CD4-positive, alpha-beta T cell treated with Interferon gamma for 1 hour (primary cell): ENCODE measurements at places on chromosomes 11 and 22.
A peak's percentile ranks its signal among the peaks of the same experiment; 100 is the strongest.

DNA sequence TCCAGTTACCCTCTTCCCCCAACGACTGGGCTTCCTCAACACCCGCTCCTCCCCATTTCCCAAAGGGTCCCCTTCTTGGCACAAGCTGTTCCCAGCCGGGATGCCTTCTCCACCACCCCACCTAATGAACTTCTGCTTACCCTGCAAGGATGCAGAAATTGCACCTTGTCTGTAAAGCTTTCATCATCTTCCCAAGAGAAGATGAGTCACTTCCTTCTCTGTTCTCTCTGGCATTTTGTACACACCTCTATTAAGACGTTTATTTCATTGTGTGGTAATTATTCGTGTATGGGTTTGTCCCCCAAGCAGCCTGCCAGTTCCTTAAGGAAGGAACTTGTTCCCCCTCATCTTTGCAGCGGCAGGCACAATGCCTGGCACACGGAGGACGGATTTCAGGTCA is 351.1 kb downstream of the CADM1 start:
- no peak for DNase-seq

DNA sequence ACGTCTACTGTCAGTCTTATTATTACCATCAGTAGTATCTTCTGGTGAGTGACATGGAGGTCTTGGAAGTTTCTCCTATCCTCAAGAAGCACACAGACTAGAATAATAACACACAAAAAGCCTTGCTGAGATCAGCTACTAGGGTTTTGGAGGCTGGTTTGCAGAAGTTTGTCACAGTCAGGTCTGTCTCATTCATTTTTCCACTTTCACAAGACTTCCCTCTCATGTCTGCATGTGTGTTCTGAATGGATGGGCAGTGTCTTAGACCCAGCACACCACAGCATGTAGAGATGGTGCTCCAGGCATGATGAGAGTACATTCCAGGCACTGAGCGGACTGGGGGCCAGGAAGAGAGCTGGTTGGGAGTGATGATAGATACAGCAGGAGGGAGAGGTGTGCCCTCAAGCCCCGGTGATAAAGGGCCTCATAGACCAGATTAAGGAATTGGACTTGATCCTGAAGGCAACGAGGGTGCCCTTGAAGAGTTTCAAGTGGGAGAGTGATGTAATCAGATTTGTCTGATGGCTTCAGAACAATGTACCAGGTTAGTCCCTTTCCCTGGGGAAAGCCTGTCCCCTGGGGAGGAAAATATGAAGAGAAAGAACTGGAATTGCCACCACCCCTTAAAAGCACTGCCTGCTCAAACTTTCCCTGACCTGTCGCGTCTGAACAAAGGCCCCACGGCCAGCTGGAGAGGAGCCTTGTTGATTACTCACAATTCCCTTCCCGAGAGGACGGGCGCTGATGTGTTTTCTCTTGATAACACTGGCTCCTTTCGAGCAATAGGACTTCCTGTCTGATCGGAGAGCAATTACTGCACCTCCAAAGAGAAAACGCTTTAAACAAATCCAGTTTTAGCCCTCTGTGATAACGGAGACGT is 45.1 kb upstream of the LMO2 start:
- DNase-seq = no peak

DNA sequence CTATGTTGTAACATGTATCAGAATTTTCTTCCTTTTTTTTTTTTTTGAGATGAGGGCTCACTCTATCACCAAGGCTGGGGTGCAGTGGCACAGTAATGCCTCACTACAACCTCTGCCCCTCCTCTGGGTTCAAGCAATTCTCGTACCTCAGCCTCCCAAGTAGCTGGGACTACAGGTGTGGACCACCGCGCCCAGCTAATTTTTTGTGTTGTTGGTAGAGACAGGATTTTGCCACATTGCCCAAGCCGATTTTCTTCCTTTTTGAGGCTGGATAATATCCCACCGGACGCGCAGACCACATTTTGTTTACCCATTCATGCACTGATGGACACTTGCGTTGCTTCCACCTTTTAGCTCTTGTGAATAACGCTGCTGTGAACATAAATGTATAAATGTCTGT is 97.0 kb downstream of the BRD1 start:
- DNase-seq = no peak

DNA sequence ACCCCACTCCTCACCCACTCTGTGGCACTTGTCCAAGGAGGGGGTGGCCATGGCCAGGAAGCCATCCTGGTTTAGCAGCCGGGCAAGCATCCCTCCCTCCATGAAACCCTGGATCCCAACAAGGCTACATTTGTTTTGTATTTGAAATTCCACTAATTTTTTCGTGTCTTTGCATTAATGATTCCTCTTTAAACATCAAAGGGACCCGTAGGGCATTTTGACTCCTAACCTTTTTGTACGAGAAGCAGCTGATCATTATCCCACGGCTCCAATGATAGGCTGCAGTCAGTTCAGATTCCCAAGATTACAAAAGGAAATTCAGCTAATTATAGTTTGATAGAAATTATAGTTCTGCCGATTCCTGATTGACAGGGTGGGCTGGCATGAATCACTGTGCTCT is 10.7 kb downstream of the MYEOV start:
- no peak for DNase-seq

GRCh38 chr11:64799623-64800302 is 3.3 kb downstream of the MAP4K2 start:
- DNase-seq = peak; percentile 19

DNA sequence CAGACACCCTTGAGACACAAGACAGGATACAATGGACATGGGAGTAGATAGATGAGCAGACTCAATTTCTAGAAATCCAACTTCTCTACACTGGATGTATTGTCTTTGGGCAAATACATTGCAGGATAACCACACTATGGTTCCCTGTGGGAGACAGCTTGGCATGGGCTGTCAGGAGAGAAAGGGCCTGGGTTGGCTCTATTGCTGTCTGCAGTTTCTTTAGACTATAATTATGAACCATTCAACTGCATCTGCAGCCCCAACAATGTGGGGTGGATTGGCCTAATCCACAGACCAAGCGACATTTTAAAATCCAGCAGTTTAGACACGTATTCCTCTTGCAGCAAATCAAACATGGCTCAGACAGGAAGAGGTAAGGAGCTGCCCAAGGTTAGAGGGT is 60.3 kb downstream of the ETS1 start:
- DNase-seq = no peak

GRCh38 chr22:20760084-20760483 is 13.8 kb upstream of the SERPIND1 start:
- DNase-seq = no peak

DNA sequence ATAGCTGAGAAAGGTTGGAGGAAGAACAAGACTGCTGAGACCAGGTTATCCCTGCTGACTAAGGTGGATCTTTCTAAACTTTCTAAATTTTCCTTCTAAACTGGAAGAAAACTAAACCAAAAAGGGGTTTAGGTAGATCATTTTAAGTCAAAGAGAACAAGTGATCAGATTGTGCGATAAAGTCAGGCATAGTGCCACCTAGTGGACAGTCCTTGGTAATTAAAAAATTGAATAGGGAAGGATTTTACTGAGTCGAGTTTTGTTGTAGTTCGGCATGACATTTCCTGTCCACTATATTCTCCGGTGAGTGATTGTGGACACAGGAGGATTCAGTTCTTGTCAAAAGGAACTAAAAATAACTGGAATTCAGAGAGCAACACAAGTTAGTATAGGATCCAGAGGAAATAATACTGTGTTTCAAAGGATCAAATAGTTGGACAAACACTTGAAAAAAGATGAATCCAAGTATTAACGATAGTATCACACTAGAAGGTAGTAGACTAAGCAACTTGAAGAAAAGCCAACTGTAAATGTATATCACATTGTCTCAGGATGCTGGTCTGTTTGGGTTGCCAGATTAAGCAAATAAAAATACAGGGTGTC is 1236.4 kb downstream of the FAM181B start:
- DNase-seq = no peak

DNA sequence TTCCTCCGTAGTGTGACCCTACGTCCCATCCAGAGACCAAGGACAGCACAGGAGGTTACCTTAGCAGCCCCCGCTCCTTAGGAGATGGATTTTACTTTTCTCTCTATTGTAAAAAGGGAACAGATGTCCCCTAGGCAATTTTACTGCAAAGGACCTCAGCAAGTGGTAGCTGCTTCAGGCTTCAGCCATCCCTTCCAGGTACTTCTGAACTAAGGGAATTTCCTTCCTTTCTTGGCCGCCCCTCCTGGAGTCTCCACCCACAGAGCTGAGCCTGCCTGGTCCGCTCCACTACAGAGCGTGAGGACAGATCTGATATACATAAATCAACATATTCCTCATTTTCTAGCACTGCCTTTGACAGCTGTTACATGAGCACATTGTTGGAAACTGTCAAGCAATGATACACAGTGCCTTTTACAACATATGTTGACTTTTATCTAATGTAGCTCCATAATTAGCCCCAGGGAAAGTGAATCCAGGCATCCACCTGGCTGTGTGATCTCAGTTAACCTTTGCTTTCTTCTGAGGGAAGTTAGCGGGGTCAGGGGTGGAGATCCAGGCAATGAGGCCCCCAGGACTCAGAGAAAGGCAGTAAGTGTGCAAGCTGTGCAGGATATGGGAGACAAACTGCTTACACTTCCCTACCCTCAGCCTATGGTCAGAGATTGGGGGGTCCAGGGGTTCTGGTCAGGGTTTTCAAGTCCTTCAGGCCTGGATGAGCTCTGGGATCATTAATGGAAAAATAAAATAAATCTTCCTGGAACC is 51.9 kb downstream of the SPATA19 start:
- no peak for DNase-seq

DNA sequence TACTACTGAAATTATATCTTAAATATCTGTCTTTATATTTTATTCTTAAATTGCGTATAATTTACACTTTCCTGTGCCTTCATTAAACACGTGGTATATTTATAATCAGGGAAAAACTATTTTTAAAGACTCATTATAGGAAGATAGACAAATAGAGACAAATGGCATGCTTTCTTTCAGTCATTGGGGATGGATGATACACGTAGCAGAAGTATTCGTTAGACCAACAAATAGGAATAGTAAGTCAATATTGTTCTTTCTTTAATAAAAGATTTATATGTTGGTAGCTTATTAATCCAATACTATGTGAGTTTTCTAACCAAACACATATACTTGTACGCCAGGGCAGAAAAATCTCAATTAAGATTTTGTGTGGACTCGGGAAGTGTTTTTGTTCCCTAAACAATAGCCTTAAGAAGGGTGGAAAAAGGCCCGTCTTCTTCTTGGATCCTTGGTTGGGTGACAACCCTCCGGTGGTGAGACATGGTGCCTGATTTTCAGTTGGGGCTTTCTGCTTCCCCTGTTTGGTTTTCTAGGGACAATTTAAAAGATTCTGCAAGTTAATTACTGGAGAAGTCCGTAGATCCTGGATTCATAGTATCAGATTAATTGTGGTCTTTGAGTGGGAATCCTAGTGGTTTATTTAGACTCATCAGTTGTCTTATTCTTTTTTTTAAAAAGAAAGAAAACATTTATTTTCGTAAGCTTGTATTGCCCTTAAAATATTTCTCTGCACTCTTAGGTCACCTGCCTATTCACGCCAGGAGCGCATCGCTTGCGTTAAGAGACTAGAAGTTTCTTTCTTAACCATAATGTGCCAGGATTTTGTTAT is 83.5 kb upstream of the WNT7B start:
- DNase-seq = no peak

DNA sequence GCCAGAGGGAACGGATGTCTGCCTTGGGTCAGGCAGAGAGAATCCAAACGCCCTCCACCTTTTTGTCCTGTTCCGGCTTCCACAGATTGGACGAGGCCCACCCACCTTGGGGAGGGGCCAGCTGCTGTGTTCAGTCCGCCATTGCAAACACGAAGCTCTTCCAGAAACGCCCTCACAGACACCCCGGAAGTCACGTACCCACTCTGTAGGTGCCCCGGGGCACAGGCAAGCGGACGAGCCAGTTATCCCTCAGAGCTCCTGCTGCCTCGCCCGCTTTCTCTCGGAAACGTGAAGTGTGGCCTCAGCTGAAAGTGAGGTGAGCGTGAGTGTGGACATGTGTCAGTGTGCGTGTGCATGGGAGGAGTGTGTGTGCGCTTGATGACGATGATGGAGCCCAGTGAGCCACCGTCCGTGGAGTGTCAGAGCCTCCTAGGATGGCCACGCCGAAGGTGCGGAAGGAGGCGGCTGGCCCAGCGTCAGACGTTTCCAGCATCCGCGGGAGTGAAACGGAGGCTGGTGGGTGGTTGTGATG is 869.2 kb downstream of the TBC1D22A start:
- DNase-seq = no peak

DNA sequence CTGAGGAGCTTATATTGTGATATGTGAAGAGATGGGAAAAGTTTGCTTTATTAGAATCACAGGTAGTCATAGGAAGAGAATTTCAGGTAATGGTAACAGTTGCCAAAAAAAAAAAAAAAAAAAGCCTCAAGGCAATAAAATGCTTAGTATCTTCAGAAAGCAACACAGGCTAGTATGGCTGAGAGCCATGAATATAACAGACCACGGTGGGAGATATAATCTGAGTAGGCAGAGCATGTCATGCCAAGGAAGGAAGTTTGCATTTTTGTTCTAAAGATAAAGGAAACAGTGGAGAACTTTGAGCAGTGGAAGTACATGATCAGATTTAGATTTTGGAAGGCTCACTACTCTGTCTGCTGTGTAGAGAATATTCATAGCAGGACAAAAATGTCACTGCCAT is 211.4 kb downstream of the ETS1 start:
- DNase-seq = no peak

- peak; percentile 41 for DNase-seq
Observed at GRCh38 chr11:65429068-65429681, 6.6 kb downstream of the NEAT1 start.

- DNase-seq = no peak
Observed at GRCh38 chr11:134879341-134879740, 467.3 kb upstream of the B3GAT1 start.

DNA sequence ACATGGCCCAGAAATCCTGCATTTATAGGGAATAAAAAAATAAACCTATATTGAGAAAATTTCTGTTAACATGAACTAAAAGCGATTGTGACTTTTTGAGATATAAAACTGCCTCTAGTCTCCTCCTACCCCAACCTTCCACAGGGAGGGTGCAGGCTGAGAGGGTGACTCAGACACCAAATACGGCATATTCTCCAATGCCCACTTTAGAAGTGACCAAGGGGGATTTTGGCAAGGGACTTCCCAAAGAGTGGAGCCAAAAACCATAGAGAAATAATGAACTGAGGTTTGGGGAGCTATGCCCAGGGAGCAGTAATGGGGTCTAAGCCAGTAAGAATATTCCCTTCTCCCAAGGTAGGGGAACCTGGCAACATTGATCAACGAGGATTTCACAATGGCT is 124.9 kb upstream of the ZC3H12C start:
- no peak for DNase-seq

GRCh38 chr11:64156235-64157011 is 9.5 kb downstream of the MACROD1 start:
- DNase-seq = no peak

GRCh38 chr11:86632499-86633269 is 39.7 kb downstream of the ME3 start:
- DNase-seq = no peak

- no peak for DNase-seq
Observed at GRCh38 chr11:78205256-78205655, 16.5 kb downstream of the USP35 start.

- DNase-seq = no peak
Observed at GRCh38 chr11:31582697-31583096, 73.1 kb downstream of the ELP4 start.

- no peak for DNase-seq
Observed at GRCh38 chr11:110185599-110185998, 92.4 kb downstream of the ZC3H12C start.
